ENCODE measurements at places on chromosomes 16 and 17.

- DNase-seq: peak; percentile 62
These were observed 3.3 kb downstream of the SYNRG start for GRCh38 chr17:37605813-37606505.

DNA sequence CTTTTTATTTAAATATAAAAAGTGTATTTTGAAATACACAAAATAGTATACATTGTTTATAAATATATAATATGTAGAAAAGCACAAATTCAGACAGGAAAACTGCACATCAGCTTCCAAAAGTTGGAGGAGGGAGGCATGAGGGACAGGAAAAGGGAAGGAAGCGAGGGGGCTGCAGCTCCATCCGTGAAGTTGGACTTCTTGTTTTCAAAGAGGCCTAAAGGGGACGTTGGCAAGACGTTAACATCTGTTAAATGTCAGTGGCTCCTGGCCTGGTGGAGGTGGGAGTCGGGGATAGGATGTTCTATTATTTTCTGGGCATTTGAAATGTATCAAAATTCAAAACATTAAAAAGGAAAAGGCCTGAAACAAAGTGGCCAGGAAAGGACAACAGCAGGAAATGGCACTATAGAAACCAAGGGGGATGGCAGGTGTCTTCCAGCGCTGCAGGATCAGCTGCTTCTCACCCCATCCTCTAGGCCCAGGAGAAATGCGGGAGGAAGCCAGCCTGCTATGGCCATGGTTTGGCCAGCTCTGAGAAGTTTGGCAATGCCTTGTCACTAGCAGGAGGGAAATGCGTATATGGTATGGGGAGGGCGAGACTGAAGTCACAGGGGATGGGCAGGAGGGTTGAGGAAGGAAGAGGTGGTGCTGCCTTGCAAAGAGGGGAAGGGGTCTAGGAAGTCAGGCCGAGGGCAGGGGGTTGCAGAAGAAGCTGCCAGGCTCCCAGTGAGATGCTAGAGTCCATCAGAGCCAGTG, 6.4 kb downstream of the CMTM2 start:
- no peak for DNase-seq

- DNase-seq: no peak
These were observed 2.3 kb upstream of the IL4R start for GRCh38 chr16:27311448-27311830.

GRCh38 chr17:7094652-7095019, 14.6 kb upstream of the CLEC10A start:
- DNase-seq: peak; percentile 21

GRCh38 chr17:5282642-5283217, 646 bp downstream of the RABEP1 start:
- no peak for DNase-seq

DNA sequence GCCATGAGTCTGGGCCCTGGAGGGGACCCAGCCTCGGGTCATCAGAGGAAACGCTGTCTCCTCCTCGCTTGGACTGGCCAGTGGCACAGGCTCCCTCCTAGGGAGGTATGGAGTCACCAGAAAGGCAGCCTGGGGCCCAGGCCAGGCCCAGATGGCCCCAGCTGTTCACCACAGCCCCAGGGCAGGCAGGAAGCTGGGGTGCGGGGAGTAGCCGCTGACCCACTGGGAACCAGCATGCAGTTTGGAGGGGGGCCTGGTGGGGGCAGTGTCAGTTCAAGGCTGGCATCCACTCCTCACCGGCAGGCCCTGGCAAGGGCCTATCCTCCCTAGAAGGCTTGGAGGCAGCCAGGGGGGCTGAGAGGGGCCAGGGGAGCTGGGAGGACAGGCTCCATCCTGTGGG, 48.8 kb downstream of the SDK2 start:
- DNase-seq: peak; percentile 13

- no peak for DNase-seq
These were observed 20.5 kb upstream of the ZNF652 start for GRCh38 chr17:49382556-49382955.

GRCh38 chr17:75765981-75766380, 989 bp upstream of the GALK1 start:
- DNase-seq: no peak

DNA sequence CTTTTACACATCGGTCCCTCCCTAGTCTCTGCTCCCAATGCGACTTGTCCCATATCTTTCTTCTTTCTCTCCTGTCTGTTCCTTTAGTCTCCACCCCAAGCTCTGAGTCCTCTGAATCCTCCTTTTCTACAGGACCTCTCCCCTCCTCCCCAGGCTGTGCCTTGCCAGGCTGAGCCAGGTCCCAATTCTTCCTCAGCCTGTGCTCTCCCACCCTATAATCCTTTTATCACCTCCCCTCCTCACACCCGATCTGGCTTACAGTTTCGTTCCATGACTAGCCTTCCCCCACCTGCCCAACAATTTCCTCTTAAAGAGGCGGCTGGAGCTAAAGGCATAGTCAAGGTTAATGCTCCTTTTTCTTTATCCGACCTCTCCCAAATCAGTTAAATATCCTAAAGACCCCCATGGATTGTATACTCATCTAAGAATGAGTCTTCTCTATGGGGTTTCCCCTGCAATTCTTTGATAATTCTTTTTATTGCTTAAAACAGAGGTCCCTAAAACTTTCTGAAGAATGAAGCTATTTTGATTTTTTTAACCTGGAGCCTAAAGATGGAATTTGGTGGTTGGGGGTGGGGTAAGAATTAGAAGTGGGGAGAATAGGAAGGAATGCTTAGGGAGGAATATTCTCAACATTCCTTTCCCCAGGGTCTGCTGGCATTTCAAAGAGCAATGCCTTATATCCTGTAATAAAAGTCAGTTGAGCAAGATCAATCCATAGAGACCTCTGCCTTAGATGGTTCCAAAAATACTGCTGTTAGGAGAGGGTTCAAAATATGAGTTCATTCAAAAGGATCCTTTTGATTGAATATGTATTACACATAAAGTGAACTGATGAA, 102.8 kb downstream of the MYO1D start:
- no peak for DNase-seq

DNA sequence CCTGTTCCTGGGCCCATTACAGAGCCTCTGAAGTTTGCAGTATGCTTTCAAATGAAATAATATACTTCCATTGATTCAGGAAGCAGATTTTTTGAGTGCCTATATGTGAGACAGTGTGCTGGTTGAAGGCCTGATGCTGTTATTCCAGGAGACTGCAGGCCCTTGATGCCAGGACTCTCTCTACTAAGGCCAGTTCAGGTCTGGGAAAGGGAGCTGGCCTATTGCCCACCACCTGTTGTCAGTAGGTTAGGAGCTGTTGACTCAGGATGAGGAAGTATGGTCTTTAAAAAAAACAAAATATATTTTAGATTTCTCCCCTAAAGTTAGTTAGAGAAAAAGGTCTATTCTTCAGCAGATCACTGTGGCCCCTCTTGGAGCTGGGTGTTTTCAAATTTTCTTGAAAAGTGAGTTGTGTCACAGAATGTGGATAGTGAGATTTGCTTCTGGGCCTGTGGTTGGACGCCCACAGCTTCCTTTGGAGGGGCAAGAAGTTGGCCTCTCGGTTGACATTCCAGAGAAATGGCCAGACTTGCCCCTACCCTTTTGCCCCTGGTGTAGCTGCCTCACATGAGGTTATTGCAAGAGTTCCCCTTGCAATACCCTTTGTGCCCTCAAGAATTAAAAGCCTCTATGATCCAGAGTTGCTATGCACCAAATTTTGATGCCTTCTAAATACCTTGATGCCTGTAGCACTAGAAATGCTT, 7.9 kb downstream of the ESRP2 start:
- no peak for DNase-seq

GRCh38 chr17:71870546-71870862, 250.3 kb upstream of the SOX9 start:
- no peak for DNase-seq

DNA sequence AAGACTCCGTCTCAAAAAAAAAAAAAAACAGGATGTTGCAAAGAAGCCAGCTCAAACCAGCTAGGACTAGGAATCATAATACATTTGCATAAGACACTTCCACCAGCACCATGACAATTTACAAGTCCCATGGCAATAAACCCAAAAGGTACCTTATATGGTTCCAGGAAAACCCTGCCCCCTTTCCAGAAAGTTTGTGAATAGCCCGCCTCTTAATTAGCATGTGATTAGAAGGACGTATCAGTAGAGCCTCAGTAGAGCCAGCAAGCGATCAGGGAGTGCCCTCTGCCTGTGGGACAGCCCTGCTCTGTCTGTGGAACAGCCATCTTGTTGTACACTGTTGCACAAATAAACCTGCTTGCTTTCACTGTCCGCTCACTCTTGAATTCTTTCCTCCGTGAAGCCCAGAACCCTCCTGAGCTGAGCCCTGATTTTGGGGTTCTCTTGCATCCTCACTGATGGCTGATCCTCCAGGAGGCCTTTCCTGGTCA, 14.0 kb downstream of the NUPR1 start:
- DNase-seq: peak; percentile 50

- DNase-seq: no peak
These were observed 7.4 kb upstream of the HSD17B2 start for GRCh38 chr16:82027629-82028064.

- no peak for DNase-seq
These were observed 356 bp downstream of the TUBD1 start for GRCh38 chr17:59892251-59892923.

- peak; percentile 89 for DNase-seq
These were observed 150.7 kb downstream of the SOCS1 start for GRCh38 chr16:11105038-11105903.

GRCh38 chr17:31823014-31823413, 36.0 kb downstream of the COPRS start:
- no peak for DNase-seq

DNA sequence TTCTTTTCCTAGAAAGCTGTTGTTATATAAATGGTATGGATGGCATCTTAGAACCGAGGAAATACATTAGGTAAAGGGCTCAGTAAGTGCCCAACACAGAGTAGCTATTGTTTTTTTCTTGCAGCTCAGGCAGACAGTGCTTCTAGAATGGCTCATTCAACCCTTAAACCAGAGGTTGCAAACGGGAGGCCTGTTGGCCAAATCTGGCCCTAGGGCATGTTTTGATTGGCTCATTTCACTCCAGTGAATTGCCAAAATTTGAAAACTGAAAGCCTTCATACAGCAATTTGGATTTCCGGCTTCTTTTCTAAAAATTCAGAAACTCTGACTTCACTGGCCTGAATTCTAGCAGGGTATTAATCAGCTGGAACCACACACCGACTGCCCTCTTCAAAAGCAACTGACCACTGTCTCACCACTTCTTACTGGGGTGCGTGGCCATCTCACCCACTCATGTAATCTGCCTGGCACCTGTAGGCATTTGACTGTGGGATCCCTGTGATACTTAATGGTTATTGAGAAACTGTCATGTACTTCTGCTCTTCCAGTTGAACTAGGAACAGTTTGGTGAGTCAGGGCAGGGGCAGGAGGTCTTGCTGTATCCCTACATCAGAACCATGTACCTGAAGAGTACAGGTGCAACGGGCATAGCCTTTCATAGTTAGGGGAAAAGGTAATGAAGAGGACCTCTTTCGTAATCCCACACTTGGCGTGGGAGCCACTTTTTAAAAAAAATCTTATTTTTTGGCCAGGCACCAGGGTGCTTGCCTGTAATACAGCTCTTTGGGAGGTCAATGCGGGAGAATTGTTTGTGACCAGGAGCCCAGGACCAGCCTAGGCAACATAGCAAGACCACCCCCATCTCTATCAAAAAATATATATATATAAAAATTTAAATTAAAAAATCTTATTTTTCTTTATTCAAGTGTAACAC, 53.6 kb upstream of the SCNN1B start:
- DNase-seq: no peak

- DNase-seq: peak; percentile 60
These were observed 10.9 kb upstream of the ZFHX3 start for GRCh38 chr16:73058616-73059409.

DNA sequence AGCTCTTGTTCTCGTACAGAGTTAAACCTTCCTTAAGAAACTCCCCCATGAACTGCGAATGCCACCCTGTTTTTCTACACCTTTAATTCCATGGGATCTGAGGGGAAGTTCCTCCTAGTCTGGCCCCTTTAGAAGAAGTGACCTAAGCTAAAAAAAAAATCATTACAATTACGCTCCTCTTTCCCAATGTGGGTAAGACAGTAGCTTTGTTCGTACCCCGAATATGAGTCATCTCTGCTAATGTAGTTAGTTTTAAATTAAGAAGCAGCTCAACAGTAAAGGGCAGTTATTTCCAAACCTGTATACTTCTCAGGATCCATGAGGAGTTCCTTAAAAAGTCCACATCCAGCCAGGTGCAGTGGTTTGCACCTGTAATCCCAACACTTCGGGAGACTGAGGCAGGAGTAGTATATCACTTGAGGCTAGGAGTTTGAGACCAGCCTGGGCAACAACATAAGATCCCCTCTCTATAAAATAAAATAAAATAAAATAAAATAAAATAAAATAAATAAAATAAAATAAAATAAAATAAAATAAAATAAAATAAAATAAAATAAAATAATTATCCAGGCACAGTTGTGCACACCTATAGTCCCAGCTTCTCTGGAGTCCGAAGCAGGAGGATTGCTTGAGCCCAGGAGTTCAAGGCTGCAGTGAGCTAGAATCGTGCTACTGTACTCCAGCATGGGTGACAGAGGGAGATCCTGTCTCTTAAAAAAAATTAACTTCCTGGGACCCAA, 26.1 kb downstream of the RCVRN start:
- no peak for DNase-seq

GRCh38 chr16:51567911-51568310, 416.8 kb upstream of the SALL1 start:
- no peak for DNase-seq

- no peak for DNase-seq
These were observed at the start of gene CD300LB for GRCh38 chr17:74531231-74531761. Gene CD300LB, minus strand, starts transcription at chr17:74531475. Its CDS starts 125 bp downstream, at chr17:74531350.

DNA sequence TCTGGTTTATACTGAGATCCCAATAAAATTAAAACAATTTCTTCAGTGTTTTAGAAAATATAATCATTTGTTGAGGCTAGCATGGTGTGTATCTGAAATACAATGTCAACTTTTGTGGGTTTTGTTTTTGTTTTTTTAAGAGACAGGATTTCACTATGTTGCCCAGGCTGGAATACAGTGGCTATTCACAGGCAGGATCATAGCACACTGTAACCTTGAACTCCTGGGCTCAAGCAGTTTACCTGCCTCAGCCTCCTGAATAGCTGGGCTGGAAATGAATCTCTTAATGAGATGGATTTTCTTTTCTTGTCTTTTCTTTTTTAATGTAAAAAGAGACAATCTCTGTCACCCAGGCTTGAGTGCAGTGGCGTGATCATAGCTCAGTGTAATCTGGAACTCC, 12.1 kb downstream of the DDX42 start:
- no peak for DNase-seq

- no peak for DNase-seq
These were observed 17.4 kb downstream of the CD300LG start for GRCh38 chr17:43864161-43864984.

DNA sequence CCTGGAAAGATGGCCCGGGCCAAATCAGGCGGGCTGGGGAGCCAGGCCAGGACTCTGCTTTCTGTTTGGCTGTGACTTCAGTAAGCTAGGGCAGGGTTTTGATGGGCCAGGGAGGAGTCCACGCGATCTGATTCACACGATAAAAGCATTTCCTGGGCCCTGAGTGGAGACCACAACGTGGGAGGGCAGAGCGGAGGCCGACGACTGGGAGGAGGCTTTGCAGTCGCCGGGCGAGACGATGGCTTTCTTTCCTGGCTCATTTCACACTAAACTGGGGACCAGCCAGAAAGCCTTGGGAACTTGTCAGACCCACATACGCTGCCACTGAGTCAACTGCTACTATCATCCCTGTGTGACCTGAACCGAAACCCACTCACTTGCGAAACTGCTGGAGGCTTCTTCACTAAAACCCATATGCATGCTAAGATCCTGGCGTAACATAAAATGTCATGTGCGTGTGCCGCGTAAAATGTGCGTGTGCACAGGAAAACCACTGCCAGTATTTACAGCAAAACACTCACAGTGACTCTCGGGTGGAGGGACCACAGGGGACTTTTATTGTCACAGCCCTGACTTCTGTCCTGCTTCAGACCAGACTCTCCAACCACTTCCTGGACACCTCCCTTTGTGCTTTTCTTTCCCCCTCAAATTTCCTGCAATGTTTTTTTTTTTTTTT, 14.2 kb upstream of the RHBDF2 start:
- DNase-seq: peak; percentile 91

Data from GM12865 (cell line).